Cerebellar cortex (tissue), 1 donor: ENCODE measurements at places on chromosomes 4 and X.

- DNase-seq, result no peak
Measured at GRCh38 chr4:63361628-63362027, 1047.6 kb downstream of the TECRL start.

DNA sequence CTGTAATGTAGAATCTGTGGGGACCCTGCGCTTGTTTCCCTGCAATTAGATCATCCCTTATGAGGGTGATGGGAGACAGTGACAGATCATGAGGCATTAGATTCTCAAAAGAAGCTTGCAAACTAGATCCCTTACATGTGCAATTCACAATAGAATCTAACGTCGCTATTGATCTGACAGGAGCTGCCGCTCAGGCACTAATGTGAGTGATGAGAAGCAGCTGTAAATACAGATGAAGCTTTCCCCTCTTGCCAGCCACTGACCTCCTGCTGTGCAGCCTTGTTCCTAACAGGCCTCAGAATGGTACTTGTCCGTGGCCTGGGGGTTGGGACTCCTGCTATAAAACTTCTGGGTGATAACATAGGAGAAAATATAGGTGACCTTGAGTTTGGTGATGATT lies 1076.8 kb downstream of the PDHA2 start:
- DNase-seq, result no peak

GRCh38 chrX:149682031-149682430 lies 29.8 kb upstream of the MAGEA11 start:
- no peak for DNase-seq

GRCh38 chrX:24147165-24147564 lies 2.4 kb upstream of the ZFX start:
- DNase-seq, result no peak

- DNase-seq, result no peak
Measured at GRCh38 chr4:138673053-138673452, 342.5 kb upstream of the NOCT start.

DNA sequence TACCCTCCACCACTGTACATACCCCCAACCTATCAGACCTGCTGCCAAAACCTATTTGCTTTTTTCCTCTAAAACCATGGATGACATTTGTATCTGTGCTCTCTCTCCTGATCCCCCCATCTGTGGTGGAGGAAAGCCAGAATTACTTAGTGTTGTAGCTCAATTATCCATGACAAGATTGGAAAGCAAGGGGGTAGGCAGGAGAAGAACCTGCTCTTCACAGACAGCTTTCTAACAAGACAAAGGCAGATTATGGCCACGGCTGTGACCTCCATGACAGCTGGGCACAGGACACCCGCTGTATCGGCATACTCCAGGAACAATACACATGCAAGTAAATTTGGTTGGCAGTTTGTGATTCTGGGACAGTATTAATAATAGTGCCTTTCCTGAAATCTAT lies 186.7 kb downstream of the ENOX2 start:
- DNase-seq, result no peak

- DNase-seq, result no peak
Measured at GRCh38 chr4:87079967-87080366, 140.5 kb downstream of the KLHL8 start.

- peak; percentile 28 for DNase-seq
Measured at GRCh38 chr4:139184129-139184528, 7.1 kb upstream of the ELF2 start.

DNA sequence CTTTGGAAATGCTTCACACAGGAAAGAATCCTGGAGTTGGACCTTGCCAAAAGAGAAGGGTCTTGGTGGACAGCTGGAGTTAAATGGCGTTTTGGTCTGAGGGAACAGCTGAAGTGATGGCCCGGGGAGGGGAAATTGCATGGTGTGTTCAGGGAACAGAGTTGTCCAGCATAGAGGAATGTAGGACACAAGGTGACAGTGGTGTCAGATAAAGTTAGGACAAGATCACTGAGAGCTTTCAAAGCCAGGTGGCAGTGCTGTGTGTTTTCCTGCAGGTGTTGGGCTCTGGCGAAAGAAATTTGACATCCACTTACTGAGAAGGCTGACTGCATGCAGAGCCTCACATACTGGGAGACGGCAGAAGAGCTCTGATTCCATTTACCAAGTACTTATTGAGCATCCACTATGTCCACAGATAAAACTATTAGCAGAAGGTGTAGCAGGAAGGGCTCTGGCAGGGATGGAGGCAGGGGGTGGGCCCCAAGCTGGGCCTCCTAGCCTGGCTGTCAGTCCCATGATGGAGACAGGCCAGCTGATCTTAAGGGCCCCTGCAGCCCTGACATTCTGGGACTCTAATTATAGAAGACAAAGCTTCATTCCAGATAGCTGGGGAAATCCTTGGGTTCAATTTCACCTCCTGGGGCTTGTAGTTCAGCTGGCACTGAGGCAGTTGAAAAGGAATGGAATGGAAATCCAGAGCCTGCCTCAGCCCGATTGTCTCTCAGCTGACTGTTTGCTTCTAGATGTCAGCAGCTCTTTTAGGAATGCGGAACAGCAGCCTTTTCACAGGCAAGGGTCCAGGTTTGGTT lies 150.2 kb upstream of the MAMLD1 start:
- DNase-seq, result no peak

DNA sequence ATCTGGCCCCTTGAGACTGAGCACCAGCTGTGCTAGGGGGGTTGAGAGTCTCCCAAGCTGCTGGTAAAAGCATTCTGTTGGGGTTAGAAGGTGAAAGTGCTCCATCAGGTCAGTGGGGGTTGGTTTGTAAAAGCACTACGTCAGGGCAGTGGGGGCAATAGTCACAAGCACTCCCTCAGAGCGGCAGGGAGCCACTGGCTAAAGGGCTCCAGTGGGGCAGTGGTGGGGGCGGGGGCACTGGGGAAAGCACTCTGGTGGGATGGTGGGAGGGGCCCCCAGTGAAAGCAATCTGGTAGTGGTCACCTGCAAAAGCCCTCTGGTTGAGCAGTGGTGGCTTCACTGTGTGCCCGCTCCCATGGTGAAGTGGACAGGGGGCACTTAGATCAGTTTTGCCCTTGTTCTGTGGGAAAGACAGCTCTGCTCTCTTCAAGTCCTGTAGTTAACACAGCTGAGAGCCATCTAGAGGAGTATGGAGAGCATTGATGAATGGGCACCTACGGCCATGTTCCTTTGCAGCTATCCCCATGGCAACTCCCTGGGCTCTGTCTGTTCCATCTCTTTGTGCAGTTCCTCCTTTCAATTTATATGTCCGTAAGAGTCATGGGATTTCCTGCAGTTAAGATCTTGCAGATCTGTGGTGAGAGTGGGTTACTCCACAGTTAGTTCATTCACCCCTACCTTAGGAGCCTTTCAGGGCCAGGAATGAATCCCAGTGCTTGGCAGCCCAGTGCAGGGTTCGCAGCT lies 106.4 kb downstream of the SH3BGRL start:
- DNase-seq, result no peak

- peak; percentile 5 for DNase-seq
Measured at GRCh38 chr4:22607382-22607781, 85.4 kb upstream of the GBA3 start.

DNA sequence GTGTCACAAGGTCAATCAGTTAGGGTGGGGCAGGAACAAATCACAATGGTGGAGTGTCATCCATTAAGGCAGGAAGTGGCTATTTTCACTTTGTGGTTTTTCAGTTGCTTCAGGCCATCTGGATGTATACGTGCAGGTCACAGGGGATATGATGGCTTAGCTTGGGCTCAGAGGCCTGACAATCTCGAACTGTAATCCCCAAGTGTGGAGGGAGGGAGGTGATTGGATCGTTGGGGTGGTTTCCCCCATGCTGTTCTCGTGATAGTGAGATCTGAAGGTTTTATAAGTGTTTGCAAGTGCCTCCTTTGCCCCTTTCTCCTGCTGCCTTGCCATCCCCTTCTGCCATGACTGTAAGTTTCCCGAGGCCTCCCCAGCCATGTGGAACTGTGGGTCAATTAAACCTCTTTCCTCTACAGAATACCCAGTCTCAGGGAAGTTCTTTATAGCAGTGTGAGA lies 36.7 kb upstream of the STS start:
- no peak for DNase-seq

DNA sequence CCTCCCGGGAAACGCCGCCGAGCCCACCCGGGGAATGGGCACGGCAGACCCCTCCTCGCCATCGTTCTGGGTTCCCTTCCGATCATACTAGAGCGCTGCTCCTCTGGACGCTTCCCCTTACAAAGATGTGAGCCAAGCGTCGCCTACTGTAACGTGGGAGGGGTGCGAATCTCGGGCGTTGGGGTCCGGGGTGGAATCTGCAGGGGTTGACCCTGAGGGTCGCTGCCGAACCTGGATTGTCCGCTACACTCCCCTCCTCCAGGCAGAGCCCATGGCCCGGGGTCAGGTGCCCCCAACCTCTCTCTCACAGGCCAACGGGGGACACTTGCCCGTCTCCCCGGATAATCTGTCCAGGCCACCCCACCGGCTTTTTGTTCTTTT lies 13.8 kb downstream of the BCOR start:
- DNase-seq, result no peak

DNA sequence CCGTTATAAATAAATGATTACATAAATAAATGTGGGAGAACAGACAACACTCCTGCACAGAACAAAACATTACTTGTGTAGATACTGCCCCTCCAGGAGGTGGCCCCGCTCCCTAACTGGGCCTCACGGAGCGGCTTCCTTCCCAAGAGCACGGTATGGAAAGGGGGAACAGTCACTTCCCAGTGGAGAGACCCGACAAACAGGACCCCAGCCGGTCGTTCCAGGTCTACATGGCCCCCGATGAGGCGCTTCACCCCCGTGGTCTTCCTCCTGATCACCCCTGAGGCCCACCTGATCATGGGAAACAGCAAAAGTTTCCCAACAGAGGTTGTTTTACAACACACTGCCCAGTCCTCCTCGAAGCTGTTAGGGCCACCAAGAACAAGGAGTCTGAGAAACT lies 6.6 kb upstream of the SLC6A8 start:
- no peak for DNase-seq

- no peak for DNase-seq
Measured at GRCh38 chr4:126899331-126899801, 733.4 kb upstream of the INTU start.

DNA sequence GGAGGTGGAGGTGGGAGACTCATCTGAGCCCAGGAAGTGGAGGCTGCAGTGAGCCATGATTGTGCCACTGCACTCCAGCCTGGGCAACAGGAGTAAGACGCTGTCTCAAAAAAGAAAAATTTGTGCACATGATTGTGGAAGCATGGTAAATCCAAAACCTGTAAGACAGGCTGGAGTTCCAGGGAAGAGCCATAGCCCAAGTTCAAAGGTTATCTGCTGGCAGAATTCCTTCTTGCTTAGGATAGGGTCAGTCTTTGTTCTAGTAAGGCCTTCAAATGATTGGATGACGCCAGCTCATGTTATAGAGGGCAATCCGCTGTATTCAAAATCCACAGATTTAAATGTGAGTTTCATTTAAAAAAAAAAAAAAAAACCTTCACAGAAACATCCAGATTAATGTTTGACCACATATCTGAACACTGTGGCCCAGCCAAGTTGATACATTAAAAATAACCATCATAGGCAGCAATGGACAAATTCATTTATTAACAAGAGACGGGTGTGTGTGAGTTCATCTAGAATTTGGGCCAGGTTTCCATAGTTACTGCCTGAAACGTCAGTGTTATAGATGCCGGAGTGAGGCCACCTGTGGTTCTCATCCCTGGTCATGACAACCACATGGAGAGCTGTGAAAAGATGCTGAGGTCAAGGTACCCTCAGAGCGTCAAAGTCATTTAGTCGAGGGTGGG lies 35.2 kb upstream of the SLC2A9 start:
- no peak for DNase-seq
